ENCODE measurements at places on chromosomes 6 and 20.

- DNase-seq, result no peak
Measured at GRCh38 chr6:30891816-30892538, 7.7 kb downstream of the DDR1 start.

- DNase-seq, result no peak
Measured at GRCh38 chr6:159961528-159961927, 7.4 kb upstream of the IGF2R start.

DNA sequence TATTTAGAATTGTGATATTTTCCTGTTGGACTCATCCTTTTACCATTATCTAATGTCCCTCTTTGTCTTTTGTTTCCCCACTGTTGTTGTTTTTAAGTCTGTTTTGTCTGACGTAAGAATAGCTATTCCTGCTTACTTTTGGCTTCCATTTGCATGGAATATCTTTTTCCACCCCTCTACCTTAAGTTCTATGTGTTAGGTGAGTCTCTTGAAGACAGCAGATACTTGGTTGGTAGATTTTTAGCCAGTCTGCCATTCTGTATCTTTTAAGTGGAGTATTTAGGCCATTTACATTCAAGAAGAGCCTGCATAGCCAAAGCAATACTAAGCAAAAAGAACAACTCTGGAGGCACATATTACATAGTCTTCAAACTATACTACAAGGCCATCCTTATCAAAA lies 39.2 kb downstream of the CTCFL start:
- no peak for DNase-seq

DNA sequence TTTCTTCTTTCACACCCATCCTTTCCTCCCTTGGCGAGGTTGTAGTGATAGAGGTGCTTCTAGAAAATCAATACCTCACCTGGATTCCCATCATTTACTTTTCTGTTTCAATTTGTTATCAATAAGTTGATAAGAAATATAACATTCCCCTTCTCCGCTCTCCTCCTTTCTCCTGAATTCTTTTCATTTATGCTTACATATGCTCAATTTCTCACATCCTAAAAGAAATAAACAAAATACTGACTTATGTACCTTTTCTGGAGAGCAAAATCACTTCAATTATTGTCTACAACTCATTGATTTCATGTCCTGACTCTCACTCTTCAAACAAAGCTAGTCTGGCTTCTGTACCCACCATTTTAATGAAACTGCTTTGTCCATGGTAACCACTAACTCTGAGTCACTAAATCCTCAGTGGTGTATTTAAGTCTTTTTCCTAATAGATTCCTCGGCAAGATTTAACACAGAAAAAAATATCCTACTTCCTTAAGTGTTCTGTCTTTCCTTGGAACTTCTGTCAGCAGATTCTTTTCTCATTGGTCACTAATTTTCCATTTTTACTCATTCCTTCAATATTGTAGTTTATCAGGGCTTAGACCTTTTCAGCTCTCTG lies 289.6 kb downstream of the RFPL4B start:
- no peak for DNase-seq

Data from stimulated activated CD4-positive, alpha-beta T cell treated with anti-CD3 and anti-CD28 coated beads, Interleukin-15, amount 100 ng/mL, for 1 hour (primary cell).